ENCODE measurements at places on chromosomes 2 and 18. TPM values are rescaled to one million over a fixed set of nuclear protein-coding genes. Genes with fewer than 3 reads are reported as not detected.

DNA sequence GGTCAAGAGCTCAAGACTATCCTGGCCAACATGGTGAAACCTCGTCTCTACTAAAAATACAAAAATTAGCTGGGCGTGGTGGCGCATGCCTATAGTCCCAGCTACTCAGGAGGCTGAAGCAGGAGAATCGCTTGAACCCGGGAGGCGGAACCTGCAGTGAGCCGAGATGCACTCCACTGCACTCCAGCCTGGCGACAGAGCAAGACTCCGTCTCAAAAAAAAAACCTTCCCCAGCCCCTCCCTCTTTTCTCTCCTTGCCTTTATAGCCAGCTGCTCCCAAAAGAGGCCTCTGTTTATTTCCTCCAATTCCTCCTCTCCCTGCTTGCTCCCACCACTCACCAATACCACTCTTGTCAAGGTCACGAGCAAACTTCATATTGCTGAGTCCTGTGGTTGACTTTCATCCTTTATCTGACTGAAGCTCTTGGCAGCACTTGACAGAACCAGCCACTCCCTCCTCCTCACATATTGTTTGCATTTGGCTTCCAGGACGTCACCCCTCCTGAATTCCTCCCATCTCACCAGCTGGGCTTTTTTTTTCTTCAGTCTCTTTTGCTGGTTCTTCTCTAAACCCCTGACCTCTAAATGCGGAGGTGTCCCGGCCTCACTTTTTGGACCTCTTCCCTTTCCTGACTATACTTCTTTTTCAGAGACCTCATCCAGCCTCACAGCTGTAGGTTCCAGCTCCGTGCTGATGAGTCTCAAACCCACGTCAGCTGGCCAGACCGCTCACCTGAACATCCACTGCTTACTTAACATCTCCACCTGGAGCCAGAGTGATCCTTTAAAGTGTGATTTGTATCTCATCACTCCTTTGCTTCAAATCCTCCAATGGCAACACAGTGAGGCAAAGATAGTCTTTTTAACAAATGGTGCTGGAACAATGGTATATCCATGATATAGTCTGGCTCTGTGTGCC, 84.6 kb upstream of the CAB39 start:
- DNase-seq, result no peak

DNA sequence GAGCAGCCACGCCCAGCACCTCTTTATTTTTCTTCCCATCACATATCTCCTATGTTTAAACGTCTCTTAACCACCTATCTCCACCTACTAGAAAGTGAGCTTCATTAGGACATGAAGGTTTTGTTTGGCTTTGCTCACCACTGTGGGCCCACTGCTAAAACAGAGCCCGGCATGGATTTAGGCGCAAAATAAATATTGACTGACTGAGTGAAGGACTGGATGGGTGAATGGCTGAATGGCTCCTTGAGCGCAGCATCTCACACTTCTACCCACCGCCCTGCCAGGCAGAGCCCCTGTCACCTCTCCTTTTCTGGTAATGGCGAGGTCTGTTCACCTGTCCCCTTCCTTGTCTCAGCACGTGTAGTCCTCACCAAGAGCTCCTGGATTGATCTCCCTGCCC, 10.1 kb downstream of the CAPG start:
- no peak for DNase-seq

The EVA1A gene
- not detected for total RNA-seq

The CACNB4 gene
- 0.30 TPM for total RNA-seq

DNA sequence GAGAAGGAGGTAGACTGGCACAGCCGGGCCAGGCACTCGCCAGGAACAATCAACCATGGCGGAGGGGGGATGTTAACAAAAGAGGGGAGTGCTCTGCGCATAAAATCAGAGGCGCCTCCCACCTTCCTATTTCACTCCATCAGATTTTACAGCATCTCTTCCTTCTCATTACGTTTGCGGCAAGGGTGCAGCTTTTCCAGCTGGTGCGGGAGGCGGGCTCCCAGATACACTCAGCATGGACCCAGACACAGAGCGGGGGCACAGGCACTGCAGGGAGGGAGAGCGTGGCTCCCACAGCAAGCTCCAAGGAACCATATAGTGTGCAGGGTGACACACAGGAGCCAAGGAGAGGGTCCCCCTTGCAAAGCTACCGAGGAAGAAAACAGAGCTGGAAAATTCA, 176.3 kb downstream of the EIPR1 start:
- no peak for DNase-seq

The UGT1A5 gene
- not detected for total RNA-seq

DNA sequence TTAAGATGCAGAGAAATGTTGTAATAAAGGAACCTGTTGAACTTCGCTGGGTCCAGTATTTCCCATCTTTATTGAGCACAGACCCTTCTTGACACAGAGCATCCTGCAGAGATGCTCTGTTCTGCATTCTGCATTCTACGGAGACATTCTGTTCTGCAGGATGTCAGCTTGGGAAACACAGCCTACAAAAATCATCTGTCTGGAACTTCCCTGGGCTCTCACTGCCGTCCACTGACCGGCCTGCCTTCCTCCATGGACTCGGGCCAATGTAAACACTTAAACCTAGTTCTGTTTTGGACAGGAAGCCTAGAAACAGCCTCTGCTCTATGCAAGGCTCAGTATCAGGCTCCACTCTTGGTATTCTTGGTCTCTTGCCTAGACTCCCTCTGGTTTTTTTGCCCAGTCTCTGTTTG, 90.0 kb upstream of the PPP1CB start:
- DNase-seq, result no peak

The IL37 gene
- total RNA-seq, result not detected

DNA sequence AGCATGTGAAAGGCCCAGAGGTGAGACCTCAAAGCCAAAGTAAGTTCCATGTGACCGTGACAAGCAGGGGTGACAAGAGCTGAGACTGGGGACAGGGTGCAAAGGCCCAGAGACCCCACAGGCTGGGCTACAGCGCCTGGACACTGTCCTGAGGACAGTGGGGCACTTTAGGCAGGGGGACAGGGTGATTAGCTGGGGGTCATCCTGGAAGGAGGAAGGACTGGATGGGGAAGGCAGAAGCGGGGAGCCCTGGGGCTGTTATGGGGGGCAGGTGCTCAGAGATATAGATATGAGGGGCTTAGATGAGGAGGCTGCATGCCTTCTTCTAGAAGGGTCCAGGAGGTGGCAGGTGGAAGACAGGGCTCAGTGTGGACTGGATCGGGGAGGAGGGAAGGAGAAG, 31.5 kb downstream of the KIF1A start:
- no peak for DNase-seq

- no peak for DNase-seq
These were observed 123.9 kb upstream of the SULT1C3 start for GRCh38 chr2:108115868-108116267.

The MEP1B gene
- total RNA-seq, result 0.42 TPM

The APOB gene
- not detected for total RNA-seq

DNA sequence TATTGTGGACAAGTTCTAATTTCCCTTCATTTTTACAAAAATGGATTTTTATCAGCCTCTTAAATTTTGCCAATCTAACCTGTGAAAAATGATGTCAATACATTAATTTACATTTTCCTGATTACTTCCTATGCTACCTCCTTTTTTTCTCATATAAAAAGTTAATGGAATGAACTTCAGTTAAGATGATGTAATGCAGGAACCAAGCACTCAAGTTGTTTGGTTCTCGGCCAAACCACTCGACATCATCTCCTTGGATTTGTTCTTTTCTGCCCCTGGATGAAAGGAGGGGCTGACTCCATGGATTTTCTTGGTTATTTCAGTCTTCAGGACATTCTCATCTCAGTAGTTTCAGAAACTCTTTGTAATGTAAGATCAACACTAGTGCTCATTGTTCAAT, 253.1 kb upstream of the NXPH2 start:
- DNase-seq, result no peak

The STON1 gene
- total RNA-seq, result 3.4 TPM

DNA sequence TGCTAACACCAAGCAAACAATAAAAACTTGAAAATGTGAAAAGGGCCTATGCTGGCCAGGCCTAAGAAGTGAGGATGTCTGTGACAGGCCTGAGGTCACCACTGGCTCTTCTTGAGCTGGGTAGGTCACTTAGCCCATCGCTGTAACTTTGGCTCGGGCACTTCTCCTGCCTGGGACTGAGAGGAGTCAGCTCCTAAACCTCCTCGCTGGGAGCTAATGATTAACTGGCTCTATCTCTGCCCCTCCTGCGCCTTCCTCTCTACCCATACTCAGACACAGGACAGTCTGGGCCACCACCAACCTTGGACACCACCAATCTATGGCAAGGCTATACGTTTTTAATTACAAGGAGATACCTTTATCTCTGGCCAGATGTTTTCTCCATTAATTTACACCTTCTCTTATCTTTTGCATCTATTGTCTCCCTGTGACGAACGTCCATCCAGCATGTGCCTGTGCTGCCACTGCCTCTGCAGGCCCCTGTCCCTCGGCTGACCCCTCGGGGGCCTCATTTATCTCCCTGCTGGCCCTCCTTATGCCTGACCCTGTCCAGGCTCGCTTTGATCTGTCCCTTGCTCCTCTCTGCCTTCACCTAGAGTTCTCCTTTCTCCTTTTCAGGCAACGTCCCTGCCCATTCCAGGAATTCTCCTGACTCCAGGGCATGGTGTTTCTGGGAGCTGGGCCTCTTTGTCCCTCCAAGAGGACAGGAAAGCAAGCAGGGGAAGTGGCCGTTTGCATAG, 149.1 kb upstream of the GATA6 start:
- DNase-seq, result no peak

DNA sequence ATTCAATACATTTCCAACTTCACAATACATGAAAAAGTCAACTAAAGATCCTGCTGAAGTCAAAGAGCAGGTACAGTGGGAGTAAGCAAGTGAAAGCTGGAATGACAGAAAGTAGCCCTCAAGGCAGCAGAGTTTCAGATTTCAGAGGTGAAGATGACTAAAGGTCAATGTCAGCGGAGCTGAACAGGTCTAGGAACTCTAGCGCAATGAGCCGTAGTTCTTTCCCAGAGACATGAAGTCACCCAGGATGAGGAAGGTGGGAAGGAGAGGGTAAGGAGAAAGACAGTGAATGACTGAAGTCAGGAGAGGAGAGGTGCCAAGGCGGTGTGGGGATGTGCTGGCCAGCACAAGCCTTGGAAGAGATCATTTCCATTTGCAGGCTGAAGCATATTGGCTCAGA, 28.1 kb downstream of the PTPN2 start:
- DNase-seq, result no peak

GRCh38 chr2:134457765-134458472, 204.0 kb downstream of the MGAT5 start:
- no peak for DNase-seq

DNA sequence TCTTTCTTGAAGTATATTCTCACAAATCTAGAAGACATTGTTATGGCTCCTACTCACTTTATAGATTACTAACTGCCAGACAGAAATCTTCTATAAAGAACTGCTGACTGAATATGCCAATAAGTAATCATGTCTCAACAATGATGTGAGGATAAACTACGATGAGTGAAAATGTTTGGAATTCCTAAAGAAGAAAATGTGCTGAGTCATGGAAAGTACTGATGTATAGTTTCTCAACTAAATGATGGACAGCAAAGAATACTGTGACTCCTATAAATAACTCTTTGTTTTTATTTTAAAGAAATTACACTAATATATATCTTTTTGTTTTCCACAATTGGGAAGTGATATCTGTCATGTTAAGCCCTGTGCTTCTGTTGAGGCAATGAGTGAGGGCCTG, 232.9 kb downstream of the LNPK start:
- no peak for DNase-seq

DNA sequence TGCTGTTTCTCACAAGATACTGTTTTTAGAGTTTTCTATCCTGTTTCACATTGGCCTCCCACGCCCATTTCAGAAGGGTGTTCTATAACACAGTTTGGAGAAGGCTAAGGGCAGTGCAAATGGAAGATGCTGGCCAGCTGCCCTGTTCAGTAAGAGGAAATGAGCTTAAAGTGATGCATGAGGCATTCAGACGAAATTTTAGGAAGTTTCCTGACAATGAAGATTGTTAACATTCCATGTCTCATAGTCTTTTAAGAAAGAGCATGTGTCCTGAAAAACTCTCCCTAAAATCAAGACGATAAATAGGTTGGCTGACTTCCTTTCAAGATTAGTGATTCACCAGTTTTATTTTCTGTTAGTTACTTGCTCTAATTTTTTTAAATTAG, 484.2 kb upstream of the NRP2 start:
- no peak for DNase-seq

The ATOH8 gene
- not detected for total RNA-seq

The TMEM17 gene
- not detected for total RNA-seq

The C2orf78 gene
- total RNA-seq, result not detected

DNA sequence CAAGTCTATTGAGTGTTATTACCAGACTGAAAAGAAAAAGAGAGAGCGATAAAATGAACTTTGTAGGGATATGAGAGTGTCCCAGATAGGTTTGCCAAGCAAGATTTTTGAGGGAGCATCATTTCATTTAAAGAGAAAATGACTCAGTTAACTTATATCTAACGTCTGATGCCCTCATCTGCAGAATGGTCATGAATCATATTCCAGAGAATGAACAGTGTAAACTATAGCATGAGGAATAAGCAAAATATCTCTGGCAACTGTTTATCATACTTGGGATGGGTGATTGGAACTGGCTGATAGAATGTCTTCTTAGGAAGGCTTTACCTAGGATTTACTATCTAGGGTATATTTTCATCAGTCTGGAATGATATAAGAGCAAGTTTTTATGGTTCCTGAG, 289.4 kb downstream of the CMPK2 start:
- DNase-seq, result no peak

- no peak for DNase-seq
These were observed 14.9 kb downstream of the ELMOD3 start for GRCh38 chr2:85369500-85369899.

All from CD4-positive, CD25-positive, alpha-beta regulatory T cell (primary cell).